CD4-positive, CD25-positive, alpha-beta regulatory T cell (primary cell): ENCODE measurements at places on chromosomes 5 and 9.
A peak's percentile ranks its signal among the peaks of the same experiment; 100 is the strongest.

DNA sequence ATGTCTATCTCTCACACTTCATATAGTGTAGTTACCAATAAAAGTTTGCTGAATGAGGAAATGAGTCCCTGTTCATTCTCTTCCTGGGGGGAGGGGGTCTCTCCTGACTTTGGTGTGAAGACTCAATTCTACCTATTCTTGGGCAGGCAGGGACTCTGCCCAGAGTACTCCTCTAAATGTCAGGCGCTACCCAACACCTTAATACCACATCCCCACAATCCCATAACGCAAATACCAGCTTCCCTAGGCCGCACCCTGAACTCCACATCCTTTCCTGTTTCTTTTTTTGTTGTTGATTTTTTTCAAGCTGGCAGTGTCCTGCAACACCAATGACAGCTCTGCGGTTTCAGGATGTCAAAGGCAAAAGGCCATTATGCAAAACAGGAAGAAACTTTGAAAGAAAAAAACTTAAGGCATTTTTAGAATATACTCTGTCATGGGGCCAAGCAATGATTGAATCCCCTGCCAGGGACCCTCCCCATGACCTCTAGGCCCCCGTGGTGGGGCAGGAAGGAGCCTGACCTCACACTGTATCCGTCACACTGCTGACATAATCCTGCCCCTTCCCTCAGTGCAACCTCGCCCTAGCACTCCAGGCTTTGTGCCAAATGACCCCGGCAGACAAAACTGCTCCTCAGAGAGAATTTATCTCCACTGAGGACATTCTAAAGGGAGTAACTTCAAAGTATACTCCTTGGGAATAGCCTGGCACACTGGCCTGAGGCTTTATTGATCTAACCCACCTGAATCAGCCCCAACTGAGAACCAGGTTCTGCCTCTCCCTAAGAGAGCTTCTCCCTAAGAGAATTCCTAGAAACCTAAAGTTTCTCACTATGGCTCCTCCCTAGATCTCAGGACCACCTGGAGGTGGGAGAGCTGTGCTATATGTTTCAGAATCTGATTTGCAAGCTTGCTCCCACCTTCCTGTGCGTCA lies 8.0 kb downstream of the B4GALT1 start:
- H3K36me3 ChIP-seq: no peaks in the 10 kb centered on the region
- peak overlapping the region; percentile 96 for H3K27ac ChIP-seq
- H3K4me1 ChIP-seq: peaks cover 68% of the 10 kb centered on the region
- H3K4me3 ChIP-seq: peak overlapping the region; percentile 61
- DNase-seq: peak; percentile 48
- no peaks in the 10 kb centered on the region for H3K27me3 ChIP-seq

GRCh38 chr5:119948162-119948561 lies 318.8 kb downstream of the FAM170A start:
- no peaks in the 10 kb centered on the region for H3K4me1 ChIP-seq
- no peak overlapping the region for H3K4me3 ChIP-seq
- H3K27ac ChIP-seq: no peak overlapping the region
- DNase-seq: no peak
- H3K36me3 ChIP-seq: no peaks in the 10 kb centered on the region

DNA sequence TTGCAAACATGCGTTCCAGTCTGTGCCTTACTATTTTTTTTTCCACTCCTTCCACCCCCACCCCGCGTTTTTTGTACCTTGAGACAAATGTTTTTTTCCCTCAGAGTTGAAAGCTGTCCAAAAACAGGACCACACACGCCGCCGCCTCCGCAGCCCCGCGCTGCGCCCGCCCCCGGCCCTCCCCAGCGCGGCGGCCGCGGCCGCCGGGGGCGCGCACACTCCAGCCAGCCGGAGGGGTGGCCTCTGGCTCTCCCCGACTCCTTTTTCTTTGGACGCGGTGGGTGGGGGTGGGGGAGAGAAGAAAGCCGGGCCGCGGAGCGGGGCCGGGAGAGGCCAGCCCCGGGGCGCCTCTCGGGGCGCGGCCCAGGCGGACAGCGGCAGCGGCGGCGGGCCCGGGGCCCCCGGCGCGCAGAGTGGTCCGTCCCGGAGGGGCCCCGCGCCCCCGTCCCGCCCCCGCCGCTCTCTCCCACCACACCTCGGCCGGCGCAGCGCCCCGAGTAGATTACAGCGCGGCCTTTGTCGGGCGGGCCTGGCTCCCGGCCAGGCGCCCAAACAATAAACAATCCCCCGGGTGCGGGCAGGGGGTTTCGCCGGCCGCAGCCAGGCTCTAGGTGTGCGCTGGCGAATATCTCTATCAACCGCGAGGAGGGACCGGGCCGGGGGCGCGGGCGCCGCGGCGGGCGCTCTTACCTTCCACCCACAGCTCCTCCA lies 10.9 kb downstream of the PTCH1 start:
- peaks cover 44% of the 10 kb centered on the region for H3K27me3 ChIP-seq
- peaks cover 52% of the 10 kb centered on the region for H3K4me1 ChIP-seq
- DNase-seq: no peak
- peak overlapping the region; percentile 44 for H3K4me3 ChIP-seq
- no peak overlapping the region for H3K27ac ChIP-seq

GRCh38 chr5:40778133-40778532 lies 20.0 kb downstream of the PRKAA1 start:
- H3K36me3 ChIP-seq: peaks cover 43% of the 10 kb centered on the region
- no peaks in the 10 kb centered on the region for H3K27me3 ChIP-seq
- DNase-seq: no peak
- H3K27ac ChIP-seq: no peak overlapping the region

GRCh38 chr9:107018861-107019545 lies 156.0 kb downstream of the ZNF462 start:
- no peak overlapping the region for H3K27ac ChIP-seq
- no peaks in the 10 kb centered on the region for H3K36me3 ChIP-seq
- no peaks in the 10 kb centered on the region for H3K27me3 ChIP-seq
- no peak for DNase-seq

DNA sequence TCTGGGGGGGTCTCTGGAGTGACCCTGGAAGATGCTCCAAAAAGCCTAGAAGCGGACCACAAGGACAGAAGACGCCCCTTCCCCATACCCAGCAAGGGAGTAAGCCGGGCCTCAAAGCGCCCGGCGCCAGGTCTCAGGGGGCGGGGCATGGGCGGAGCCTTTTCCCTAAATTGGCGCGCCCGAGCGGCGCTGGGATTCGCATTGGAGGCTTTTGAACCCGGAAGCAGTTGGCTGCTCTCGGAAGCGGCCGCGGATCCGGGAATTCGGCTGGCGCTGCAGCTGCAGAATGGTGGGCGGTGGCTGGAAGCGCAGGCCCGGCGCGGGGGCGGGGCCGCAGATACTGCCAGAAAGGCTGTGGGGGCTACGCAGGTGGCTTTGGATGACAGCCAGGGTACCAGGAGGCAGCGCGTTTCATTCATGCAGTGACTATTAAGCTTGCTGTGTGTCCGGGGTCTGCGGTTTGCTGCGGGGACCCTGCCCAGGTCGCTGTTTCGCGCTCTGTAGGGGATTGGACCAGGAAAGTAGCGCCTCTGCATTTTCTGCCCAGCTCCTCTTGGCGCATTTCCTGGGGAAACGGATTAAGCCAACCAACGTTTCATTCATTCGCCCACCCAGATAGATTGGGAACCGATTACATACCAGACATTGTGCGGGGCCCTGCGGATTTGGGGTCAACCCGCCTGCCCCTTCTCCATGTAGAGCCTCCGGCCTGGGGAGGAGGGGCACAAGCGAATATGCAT lies 83.0 kb upstream of the FREM1 start:
- no peaks in the 10 kb centered on the region for H3K36me3 ChIP-seq
- H3K4me3 ChIP-seq: peak overlapping the region; percentile 62
- peak overlapping the region; percentile 51 for H3K27ac ChIP-seq

DNA sequence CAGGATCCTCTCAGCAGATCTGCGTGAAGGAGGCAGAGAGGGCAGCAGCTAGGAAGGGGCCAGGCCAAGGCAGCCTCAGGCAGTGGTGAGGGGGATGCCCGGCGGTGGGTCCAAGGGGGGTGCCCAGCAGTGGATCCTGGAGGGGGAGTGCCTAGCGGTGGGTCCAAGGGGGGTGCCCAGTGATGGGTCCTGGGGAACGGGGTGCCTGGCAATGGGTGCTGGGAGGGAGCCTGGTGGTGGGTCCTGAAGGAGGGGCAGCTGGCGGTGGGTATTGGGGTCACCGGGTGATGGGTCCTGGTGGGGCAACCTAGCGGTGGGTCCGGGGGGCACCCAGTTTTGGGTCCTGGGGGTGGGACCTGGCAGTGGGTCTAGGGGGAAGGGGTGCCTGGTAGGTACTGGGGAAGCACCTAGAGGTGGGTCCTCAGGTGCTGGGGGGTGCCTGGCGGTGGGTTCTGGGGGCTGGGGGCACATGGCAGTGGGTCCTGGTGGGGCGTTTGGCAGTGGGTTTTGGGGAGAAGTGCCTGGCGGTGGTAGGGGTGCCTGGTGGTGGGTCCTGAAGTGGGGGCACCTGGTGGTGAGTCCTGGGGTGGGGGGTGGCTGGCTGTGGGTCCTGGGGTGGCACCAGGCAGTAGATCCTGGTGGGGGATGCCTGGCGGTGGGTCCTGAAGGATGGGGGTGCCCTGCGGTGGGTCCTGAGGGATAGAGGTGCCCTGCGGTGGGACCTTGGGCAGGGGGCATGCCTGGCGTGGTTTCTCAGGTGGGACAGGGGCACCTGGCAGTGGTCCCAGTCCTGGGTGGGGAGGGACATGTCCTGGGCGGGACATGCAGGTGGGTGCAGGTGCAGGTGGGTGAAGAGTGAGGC lies 1.9 kb downstream of the LRRC14B start:
- no peaks in the 10 kb centered on the region for H3K36me3 ChIP-seq
- H3K4me3 ChIP-seq: no peak overlapping the region
- peaks cover 7% of the 10 kb centered on the region for H3K4me1 ChIP-seq
- H3K27me3 ChIP-seq: no peaks in the 10 kb centered on the region
- H3K27ac ChIP-seq: no peak overlapping the region
- no peak for DNase-seq

DNA sequence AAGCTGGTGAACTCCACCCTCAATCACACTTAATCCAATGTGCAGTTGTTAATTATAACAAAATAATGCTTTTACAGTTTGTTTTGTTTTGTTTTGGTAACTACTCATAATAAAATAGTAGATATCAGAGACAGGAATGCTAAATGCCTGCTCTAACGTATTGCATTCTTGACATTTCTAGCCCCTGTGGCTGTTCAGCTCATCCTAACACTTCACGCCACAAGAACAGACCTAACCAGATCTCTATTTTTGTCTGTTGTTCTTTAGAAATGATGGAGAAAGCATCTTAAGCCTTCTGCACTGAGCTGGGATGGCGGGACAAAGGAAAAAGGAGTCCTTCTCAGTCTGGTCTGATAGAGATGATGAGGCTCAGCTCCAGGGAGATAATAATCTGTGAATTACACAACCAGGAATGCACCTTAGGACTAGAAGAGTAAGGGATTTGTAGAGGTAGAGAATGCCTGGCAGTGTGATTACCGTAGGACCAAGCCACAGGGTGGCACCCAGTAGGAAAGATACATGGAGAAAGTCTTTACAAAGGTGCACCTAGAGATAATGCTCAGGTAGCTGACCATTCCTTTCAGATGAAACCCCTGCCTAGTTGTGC lies 628.8 kb downstream of the PDE4D start:
- H3K36me3 ChIP-seq: no peaks in the 10 kb centered on the region
- no peaks in the 10 kb centered on the region for H3K4me1 ChIP-seq
- H3K4me3 ChIP-seq: no peak overlapping the region
- DNase-seq: no peak
- H3K27ac ChIP-seq: no peak overlapping the region

DNA sequence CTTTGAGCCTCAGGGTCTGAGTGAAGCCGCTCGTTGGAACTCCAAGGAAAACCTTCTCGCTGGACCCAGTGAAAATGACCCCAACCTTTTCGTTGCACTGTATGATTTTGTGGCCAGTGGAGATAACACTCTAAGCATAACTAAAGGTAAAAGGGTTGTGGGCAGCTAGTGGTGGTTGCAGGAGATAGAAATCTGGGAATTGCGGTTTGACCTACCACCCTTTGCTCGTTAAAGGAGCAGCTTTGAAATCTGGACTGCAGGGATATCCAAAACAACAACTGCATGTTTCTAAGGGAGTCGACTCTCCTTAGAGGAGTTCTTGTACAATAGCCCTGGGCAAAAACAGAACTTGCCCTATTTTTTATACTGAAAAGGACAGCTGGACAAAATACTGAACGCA lies 19.0 kb downstream of the ABL1 start:
- H3K27me3 ChIP-seq: no peaks in the 10 kb centered on the region
- no peak for DNase-seq
- H3K4me1 ChIP-seq: no peaks in the 10 kb centered on the region
- H3K36me3 ChIP-seq: peaks cover 23% of the 10 kb centered on the region

DNA sequence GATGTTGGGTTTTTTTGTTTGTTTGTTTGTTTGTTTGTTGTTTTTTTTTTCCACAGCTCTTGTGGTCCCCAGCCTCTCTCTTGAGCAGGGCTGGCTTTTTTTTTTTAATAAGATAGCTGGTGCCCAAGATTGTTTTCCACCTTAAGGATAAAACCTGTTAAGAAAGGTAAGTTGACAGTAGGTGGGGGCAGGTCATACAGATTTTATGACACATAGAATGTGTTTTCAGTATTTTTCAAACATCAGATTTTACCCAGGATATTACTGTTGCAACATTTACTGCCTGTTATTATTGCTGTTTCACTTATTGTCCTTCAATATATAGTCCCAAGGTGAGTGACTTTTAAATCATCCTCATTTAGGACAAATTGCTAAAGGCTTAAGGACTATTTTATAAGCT lies 3.9 kb upstream of the IL7R start:
- no peaks in the 10 kb centered on the region for H3K36me3 ChIP-seq
- H3K27ac ChIP-seq: peak overlapping the region; percentile 98
- H3K27me3 ChIP-seq: no peaks in the 10 kb centered on the region
- H3K4me3 ChIP-seq: peak overlapping the region; percentile 100

DNA sequence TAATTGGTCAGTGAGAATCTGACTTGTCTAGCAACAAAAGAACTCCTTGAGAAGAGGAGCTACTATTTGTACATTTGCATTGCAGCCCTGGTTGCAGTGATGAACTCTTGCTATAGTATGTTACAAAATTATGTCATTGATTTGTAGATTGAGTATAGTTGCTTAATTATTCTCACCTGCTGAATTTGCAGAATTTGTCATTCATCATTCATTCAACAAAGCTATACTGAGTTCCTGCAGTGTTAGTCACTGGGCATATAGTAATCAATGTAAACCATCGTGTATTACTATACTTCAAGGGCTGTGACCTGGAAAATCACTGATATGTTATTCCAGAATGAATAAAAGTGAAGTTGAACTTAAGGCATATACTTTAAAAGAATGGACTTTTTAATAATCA lies 50.1 kb downstream of the SLC1A3 start:
- H3K4me3 ChIP-seq: no peak overlapping the region
- H3K4me1 ChIP-seq: no peaks in the 10 kb centered on the region
- H3K36me3 ChIP-seq: no peaks in the 10 kb centered on the region
- H3K27me3 ChIP-seq: peaks cover 12% of the 10 kb centered on the region
- H3K27ac ChIP-seq: no peak overlapping the region
